Activated T-cell treated with anti-CD3 and anti-CD28 coated beads for 4 hours (primary cell): ENCODE measurements at places on chromosomes 13 and 19.

DNA sequence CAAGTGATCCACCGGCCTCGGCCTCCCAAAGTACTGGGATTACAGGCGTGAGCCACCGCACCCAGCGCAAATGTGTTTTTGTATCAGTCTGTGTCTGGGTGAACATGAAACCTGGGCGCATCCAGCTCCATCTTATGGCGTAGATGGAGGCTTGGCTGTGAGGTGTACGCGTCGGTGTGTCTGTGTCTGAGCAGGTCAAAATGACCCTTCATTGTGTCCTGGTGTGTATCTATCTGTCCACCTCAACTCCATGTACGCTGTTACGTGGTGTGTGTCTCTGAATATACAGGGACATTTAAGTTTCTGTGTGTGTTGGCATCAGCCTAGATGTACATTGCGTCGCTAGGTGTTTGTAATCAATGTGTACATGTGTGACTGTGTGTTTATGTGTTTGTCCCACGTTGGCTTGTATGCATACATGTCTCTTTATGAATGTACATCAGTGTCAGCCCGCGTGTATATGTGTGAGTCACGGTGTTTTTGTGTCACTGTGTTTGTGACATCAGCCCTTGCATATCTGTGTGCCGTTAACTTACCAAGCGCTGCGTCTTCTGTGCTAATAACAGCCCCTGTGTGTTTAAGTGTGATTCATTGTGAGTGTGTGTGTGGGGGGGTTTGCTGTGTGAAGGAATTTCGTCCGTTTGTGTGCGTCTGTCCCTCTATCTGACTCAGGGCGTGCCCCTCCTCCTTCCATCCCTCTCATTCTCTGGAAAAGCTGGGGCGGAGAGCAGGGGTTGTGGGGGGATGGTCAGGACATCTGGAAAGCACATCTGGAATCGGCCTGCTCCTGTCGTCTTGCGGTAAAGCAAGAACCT, 6.4 kb downstream of the AXL start:
- DNase-seq, result peak; percentile 40

- DNase-seq, result no peak
Observed at GRCh38 chr13:78323040-78323439, 280.3 kb downstream of the POU4F1 start.

DNA sequence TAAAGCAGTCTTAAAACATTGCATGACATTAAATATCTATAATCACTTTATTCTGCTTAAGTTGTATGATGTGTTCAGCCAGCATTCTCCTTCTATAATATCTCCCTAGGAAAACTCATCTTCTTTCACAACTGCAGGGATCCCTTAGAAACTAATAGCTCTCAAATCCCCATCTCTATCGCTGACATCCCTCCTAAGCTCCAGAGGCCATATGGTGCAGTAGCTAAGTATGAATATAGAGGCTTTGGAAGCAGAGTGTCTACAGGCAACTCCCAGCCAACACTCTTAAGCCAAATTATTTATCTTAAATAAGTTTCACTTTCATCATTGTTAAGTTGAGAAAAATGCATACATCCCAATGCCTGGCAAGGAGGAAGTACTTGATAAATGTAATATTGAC, 349.5 kb upstream of the MIR17HG start:
- no peak for DNase-seq

DNA sequence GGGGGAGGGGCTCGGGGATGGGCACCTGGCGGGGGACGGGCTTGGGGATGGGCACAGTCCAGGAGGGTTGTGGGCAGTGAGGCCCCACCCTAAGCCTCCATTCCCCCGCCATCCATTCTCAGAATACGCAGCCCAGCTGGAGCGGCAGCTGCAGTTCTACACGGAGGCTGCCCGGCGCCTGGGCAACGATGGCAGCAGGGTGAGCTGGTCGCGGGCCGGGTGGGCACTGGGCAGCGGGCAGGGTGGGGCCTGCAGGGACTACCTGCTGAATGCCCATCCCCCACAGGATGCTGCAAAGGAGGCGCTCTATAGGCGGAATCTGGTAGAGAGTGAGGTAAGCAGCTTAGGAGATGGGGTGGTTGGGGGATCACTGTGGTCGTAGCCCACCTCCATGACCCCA, 8.3 kb downstream of the PODNL1 start:
- DNase-seq, result no peak

DNA sequence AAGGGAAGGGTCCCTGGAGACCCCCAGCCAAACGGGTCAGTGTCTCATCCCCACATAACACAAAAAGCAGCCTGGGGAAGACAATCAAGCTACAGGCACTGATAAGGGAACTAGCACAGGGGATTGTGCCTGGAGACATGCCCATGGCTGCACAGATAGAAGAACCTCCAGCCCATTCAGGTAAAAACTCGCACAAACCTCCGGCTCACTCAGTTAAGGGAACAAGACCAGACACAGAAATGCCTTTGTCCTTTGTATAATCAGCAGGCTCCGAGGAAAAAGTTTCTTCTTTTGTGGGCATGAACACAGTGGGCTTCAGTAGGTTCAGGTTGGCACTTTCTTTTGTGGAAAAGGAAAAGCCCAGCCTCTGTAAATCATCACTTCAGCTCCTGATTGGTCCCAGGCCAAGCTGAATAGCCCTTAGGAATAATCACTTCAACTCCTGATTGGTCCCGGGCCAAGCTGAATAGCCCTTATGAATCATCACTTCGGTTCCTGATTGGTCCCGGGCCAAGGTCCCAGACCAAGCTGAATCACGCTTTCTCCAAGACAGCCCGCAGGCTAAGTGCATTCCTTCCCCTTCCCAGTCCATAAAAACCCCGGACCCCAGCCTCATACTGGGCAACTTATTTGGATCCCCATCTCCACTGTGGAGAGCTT, 5.0 kb upstream of the ZNF230 start:
- DNase-seq, result no peak

DNA sequence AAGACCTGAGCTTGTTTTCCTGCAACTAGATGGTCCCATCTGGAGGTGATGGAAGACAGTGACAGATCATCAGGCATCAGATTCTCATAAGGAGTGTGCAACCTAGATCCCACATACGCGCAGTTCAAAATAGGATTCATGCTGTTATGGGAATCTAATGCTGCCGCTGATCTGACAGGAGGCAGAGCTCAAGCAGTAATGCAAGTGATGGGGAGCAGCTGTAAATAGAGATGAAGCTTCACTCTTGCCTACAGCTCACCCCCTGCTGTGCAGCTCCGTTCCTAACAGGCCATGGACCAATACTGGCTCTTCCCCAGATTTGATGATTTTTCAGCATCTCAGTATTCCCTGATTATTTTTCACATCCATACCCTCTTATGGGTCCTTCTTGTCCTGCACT, 208.4 kb upstream of the RXFP2 start:
- DNase-seq, result no peak

- DNase-seq, result peak; percentile 36
Observed at GRCh38 chr19:38842439-38843174, 7.2 kb downstream of the HNRNPL start.

- DNase-seq, result no peak
Observed at GRCh38 chr13:27349458-27349857, 75.0 kb upstream of the GTF3A start.

GRCh38 chr13:40993987-40994386, 25.1 kb downstream of the ELF1 start:
- DNase-seq, result no peak

DNA sequence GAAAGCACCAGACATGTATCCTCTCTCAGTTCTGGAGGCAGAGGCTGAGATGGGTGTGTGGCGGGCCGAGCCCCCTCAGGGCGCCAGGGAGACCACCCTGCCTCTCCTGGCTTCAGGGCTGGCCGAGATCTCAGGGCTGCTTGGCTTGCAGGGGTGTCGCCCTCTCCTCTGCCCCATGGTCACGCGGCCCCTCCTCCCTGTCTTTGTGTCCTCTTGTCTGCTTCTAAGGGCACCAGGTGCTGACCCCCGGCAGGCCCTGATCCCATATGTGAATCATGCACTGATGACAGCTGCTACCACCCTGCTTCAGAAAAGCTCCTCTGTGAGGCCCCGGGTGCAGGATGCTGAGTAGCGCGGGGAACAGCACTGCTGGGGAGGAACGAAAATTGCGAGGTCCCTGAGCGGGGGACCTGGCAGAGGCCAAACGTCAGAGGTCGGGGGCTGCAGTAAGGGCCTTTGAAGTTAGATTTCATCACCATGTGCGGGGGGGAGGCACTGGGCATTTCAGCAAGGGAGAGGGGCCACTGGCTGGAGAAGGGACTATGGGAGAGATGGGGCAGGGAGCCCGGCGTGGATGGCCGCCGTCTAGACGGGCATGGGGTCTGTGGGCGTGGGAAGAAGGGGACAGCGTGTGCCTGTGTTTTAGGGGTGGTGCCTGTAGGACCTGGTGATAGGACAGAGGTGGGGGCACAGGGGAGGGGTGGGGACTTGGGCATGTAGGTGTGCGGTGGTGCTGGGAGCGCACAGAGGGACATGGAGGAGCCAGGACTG, 125.2 kb downstream of the KDM4B start:
- DNase-seq, result no peak

DNA sequence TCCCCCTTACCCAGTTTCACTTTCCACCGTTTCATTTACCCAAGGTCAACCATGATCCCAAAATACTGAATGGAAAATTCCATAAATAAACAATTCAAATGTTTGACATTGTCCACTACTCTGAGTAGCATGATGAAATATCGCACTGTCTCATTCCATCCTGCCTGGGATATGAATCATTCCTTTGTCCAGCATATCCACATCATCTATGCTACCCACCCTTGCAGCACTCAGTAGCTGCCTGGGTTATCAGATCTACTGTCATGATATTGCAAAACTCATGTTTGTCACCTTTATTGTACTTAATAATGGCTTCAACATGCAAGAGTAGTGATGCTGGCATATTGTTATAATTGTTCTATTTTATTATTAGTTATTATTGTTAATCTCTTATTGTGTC, 263.9 kb upstream of the NBEA start:
- no peak for DNase-seq

DNA sequence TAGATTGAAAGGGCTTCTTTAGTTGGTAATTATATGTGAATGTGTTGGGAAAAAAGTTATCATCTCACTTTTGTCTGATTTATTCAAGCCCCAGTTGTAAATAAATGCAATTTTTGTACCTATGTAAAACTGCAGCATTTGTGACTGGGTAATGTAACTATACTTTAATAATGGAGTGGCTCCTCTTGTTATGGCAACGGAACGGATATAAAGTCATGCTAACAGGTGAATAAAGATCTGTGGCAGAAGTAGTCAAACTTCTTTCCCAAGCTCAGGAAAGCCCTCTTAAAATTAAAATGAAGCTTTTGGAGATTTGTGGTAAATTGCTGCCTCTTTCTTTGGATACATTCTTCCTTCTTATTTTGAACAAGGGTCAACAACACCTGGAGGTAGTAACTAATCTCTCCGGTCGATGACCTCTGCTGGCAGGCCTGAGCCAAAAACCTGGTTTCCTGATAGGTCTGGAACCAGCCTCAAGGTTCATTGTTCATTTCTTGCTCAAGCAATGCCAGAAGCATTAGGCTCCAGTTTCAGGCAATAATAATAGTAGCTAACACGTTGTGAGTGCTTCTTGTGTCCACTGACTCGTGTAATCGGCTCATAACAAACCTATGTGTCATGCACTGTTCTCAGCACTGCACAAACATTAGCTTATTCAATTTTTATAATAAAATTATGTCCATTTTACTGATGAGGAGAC, 313.4 kb upstream of the DACH1 start:
- DNase-seq, result no peak

DNA sequence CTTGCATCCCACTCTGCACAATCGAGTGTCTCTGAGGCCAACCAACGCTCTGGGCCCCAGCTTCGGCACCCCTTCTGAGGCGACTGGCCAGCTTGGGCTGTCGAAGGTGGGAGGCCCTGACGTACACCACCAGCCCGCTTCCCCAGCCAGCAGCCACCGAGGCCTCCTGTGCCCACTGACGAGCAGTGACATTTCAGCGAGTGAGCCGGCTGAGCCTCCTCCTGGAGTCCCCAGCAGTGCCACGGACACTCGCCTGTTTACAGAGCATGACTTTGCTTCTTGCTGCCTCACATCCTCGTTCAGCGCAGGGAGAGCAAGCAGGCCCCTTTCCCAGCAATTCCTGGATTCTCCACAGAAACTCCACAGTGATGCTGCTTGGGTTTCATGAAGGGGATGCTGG, 240.2 kb upstream of the MAB21L1 start:
- no peak for DNase-seq

DNA sequence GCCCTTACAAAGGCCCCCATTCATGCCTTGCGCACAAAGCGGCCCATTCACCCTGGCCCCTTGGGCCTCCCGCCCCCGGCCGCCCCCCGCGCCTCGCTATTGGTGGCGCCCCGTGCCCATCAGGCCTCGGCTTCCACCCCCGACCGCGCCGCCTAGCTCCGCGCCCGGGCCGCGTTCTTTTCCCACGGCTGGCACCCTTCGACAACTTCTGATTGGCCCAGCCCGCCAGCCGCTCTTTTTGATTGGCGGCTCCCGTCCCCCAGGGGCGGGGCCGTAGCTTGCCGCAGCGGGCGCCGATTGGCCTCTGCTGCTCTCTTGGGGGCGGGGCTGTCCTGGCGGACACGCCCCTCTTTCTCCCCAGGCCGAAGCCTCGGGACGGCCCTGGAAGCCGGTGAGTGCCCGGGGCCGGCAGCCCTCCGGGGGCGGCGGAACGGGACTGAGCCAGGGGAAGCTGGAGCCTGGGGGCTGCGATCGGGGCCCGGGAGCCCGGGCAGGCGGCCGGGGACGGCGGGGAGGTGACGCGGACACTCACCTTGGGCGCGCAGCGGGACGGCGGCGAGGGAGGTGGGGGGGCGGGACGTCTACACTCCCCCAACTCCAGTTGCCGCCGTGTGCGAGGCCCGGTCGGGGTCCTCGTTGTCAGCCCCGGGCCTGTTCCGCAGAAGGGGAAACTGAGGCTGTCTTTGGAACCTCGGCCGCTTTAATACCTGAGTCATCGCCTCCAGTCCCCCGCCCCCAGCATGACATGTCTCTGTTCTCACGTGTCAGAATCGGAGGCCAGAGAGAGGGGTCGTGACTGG, at the start of gene MYH14:
Gene MYH14, plus strand, starts transcription at position 342 of the 800 bp plus-strand sequence. CDS start 6,744 bp downstream, outside the sequence.
- no peak for DNase-seq

DNA sequence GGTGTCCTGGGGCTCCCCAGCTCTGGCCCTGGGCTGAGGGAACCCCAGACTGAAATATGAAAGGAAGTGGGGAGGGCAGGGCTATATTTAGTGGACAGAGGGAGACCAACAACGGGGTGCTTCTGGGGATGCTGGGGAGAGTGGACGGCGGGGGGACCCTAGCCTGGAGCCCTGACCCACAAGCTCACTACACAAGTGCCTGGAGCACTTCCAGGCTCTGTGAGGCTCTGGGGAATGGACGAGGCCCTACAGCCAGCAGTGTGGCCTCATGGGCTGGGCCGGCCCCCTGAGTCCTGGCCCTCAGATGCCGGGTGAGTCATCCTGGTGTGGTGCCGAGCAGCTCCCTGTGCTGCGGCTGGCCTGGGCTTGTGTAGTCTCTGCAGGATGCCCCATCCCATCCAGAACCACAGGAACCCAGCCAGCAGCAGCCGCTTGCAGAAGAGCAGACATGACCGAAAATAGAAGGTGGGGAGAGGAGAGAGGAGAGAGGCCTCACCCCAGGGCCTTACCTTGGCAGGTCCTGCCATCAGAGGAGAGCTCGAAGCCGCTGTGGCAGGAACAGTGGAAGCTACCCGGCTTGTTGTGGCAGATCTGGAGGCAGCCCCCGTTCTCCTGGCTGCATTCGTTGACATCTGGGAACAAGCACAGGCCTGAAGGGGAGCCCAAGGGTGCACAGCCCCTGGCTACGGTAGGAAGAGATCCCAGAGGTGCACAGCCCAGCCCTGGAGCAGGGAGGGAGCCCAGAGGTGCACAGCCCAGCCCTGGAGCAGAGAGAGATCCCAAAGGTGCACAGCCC, 26.1 kb downstream of the GAS6 start:
- DNase-seq, result no peak
